Fibroblast of skin of left biceps (primary cell): ENCODE measurements at places on chromosomes 11 and 22.
A peak's percentile ranks its signal among the peaks of the same experiment; 100 is the strongest.

- no peak for DNase-seq
Observed at GRCh38 chr22:46025225-46025972, 48.4 kb upstream of the WNT7B start.

DNA sequence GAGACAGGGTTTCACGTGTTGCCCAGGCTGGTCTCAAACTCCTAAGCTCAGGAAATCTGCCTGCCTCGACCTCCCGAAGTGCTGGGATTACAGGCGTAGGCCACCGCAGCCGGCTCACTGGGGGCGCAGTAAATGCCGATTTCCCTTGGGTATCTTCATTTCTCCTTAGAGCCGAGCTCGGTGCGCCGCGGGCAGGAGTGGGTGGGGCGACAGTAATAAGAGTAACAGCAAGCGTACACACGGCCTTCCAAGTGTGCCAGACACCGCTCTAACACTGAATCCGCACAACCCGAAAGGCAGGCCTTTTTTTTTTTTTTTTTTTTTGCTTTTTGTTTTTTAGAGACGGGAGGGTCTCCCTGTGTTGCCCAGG lies 500 bp upstream of the ADSL start:
- no peak for DNase-seq

- no peak for DNase-seq
Observed at GRCh38 chr11:119586181-119586580, 142.8 kb downstream of the NECTIN1 start.

- DNase-seq = no peak
Observed at GRCh38 chr11:128669506-128670270, 24.2 kb upstream of the FLI1 start.

DNA sequence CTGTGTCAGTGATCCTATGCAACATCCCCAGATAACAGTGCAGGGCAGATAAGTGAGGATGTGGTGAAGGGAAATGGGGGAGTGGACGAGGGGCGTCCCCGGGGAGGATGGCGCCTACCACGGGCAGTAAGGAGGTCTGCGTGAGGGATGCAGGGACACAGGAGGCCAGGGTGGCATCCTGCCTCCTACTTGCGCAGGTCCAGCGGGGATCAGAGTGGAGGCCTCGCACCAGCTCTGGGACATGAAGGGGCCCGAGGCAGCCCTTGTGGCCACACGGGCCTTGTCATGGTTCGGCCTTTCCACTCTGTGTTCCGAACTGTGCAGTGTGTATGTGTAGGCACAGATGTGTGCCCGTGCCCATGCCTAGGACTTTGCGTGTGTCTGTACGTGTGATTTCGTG lies 1227.5 kb downstream of the BRD1 start:
- DNase-seq = no peak

DNA sequence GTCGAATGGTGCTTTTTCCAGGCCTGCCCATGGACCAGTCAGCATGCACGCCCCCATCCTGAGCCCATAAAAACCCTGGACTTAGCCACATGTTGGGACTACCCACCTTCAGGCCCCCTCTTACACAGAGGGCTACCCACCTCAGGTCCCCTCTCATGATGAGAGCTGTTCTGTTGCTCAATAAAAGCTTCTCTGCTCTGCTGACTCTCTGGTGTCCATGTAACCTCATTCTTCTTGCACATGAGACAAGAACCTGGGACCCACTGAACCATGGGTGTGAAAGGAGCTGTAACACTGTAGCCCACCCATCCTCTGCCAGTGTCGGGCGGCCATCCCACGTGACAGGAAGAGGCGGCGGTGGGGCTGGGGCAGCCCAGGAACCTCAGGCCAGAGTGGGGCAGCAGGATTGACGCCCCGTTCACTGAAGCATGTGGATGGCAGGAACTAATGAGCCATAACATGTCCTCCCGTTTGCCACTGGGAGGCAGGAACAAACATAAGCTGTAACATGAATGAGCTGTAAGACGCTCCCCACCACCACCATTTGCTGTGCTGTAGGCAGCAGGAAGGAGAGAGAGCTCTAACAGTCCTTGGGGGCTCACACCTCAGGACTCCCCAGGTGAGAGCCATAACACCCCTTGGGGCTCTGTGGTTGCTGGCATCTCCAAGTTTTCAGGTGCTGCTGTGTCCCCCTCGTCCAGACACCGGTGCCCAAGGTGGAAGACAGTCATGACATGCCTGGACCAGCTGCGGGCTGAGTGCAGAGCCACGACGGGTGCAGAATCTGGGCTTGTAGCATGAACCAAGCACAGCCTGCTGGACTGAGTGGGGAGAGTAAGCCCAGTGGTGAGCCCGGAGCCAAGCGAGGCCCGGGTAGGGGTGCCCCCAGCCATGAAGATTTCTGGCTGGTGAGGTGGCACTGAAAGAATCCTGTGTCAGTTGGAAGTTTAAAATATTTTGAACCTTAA lies 69.4 kb downstream of the MCHR1 start:
- no peak for DNase-seq

GRCh38 chr11:43282607-43283440 lies 29.0 kb upstream of the API5 start:
- DNase-seq = no peak

GRCh38 chr11:61964058-61964665 lies 3.3 kb downstream of the FTH1 start:
- DNase-seq = no peak

- DNase-seq = peak; percentile 80
Observed at GRCh38 chr11:11349870-11350337, 3.1 kb downstream of the CSNK2A3 start.

- peak; percentile 44 for DNase-seq
Observed at GRCh38 chr11:120710354-120711131, 199.0 kb downstream of the GRIK4 start.

- no peak for DNase-seq
Observed at GRCh38 chr11:62143727-62144126, 19.9 kb downstream of the INCENP start.

GRCh38 chr11:82539669-82540068 lies 194.0 kb downstream of the FAM181B start:
- no peak for DNase-seq

GRCh38 chr11:92295175-92296137 lies 70.8 kb downstream of the FAT3 start:
- DNase-seq = peak; percentile 38

GRCh38 chr11:60118338-60118737 lies 29.9 kb downstream of the MS4A2 start:
- DNase-seq = no peak

DNA sequence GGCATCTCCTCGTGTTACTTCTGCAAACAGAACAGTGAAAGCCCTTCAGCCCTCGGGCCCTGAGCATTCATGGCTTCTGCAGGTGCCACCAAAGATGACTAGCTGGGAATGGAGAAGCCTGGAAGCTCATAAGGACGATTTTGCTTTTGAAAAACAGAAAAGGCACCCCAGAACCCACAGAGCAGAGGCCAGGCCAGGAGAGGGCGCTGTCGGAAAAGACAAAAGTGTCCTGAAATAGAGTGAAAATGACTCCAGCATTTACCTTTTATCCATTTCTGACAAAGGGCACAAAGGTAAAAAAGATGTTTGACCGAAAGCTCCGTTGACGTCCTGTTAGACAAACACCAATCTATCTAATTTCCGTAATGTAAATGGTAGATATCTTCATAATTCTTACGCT lies 37.6 kb downstream of the ZNF195 start:
- DNase-seq = no peak

DNA sequence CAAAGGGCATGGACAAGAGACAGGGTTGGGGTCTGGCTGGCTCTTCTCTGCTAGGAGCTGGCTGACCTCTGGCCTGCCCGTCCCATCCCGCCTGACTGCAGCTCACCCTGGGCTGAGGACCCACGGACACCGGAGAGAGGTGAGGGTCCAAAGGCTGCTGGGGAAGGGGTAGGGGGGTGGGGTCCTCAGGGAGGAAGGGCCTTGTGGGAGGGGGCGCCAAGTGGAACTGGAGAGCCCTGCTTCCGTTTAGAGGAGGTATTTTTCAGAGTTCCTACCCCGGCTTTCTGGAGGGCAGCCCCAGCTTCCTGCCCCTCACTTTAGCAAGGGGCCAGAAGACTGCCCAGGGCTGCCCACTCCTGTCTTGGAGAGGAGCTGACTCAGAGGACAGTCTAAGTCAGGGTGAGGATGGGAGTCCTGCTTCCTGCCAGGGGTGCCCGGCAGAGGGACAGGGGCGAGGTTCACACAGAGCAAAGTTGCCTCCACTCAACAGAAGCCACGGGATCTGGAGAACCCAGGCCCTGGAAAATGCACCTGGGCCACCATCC lies 7.1 kb downstream of the LARGE2 start:
- no peak for DNase-seq

DNA sequence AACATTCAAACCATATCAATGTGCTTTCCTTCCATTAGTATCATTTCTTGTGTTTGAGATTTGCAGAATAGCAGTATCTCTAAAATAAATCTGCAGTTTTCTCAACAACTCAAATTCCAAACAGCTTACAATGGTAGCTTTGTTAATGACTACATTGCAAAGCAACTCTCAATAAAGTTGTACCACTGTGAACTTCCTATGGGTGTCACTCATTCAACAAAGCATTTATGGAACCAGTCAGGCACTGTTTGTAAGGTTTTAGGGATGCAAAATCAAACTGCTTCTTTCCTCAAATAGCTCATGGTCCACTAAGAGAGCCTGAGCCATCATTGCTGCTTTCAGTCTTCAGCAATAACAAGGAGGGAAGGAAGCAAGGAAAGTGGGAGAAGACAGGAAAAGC lies 91.0 kb downstream of the CCDC83 start:
- no peak for DNase-seq

DNA sequence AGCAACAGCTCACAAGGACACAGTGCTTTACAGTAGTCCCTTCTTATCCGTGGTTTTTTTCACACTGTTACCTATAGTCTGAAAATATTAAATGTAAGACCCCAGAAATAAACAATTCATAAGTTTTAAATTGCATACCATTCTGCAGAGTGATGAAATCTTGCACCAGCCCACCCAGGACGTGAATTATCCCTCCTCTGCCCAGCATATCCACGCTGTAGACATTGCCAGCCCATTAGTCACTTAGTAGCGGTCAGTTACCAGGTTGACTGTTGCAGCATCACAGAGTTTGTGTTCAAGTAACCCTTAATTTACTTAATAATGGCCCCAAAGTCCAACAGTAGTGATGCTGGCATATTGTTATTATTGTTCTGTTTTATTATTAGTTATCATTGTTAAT lies 3.6 kb downstream of the CLTCL1 start:
- no peak for DNase-seq

- DNase-seq = no peak
Observed at GRCh38 chr11:115860246-115860645, 356.0 kb upstream of the CADM1 start.

GRCh38 chr11:70497536-70498075 lies 99.3 kb downstream of the CTTN start:
- DNase-seq = no peak

DNA sequence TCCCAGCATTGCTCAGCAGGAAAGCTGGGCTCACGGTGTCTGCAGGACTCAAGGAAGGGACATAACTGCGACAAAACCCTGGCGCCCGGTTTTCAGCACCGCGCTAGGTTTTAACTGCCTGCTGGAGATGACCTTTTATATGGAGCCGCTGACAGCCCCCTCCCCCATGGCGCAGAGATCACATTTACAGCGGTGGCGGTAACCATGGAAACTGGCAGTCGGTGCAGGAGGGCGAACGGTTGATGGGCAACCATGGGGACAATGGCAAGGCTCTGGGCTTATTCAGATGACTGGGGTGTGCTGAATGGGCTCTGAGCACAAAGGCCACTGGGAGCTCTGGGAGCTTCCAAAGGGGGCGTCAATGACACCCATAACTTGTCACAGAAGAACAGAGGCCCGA lies 37.2 kb downstream of the CELSR1 start:
- DNase-seq = no peak

DNA sequence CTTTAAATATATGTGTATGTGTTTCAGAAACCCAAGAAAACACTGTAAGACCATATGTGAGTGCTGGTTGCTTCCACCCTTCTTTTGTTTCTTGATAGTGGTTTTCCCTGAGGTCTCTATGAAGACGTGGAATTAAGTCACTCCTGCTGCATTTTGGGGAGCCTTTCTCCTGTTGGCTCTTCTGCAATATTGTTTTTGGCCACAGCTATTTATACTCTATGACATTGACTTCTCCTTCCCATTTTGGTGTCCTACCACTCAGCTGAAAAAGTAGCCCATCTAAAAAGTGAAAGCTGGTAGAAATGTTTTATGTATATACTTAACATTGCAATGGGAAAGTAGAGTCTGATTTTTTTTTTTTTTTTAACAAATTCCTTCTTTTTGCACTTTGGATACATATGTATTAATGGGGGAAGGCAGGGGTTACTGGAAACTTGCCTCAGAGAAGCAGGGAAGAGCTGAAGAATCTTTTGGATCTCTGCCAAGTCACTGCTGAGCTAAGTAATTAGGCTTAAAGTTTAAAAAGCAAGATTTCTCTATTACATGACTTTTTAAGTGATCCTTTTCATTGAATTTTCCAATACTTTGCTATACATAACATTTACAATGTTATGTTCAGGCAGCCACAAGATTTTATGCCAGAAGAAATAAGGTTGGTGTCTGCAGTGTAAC lies 1.8 kb downstream of the TTC17 start:
- DNase-seq = no peak

DNA sequence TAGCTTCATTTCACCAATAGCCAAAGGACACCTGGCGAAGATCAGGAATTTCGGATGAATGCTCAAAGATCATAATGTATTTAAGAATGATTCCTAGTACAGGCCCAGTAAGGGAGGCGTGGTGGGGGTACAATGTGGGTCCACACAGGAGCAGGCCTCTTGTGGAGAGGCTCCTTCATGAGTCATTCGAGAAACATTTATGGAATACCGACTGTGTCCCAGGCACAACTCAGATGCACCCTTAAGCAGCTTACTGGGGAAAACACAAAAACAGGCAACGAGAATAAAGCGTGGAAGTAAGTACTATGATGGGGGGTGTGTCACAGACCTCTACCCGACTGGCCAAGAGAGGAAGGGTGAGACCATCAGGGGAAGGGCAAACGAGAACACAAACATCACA lies 44.5 kb downstream of the SMCO4 start:
- DNase-seq = no peak

- DNase-seq = no peak
Observed at GRCh38 chr11:130050257-130050656, 19.4 kb upstream of the APLP2 start.

GRCh38 chr11:22169833-22170232 lies 23.1 kb upstream of the ANO5 start:
- no peak for DNase-seq

DNA sequence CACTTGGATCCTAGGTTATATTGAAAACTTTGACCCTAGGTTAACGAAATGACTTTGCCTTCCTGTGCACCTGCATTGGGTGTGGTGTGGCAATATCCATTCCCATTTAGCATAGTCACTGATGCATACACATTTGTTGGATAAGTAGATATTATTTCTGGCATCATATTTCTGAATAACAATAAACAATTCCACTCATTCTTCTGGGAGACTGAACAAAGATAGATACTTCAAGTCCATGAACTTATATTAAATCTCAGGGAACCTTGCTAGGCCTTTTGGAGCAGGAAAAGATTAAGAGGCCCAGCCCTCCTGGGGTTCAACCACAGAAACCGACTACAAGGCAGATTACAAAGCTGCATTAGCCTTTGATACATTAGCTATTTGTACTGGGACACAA lies 118.9 kb downstream of the MSANTD4 start:
- no peak for DNase-seq

- DNase-seq = no peak
Observed at GRCh38 chr22:49788504-49788903, 39.2 kb downstream of the BRD1 start.
